Occipital lobe (tissue), 3 donors: ENCODE measurements at places on chromosomes 1 and 21. TPM values are rescaled to one million over a fixed set of nuclear protein-coding genes. Genes with fewer than 3 reads are reported as not detected.

- DNase-seq = no peak
Observed at GRCh38 chr1:227033880-227034279, 93.8 kb downstream of the COQ8A start.

GRCh38 chr1:184387476-184388318 is 868 bp downstream of the C1orf21 start:
- DNase-seq = peak; percentile 33

DNA sequence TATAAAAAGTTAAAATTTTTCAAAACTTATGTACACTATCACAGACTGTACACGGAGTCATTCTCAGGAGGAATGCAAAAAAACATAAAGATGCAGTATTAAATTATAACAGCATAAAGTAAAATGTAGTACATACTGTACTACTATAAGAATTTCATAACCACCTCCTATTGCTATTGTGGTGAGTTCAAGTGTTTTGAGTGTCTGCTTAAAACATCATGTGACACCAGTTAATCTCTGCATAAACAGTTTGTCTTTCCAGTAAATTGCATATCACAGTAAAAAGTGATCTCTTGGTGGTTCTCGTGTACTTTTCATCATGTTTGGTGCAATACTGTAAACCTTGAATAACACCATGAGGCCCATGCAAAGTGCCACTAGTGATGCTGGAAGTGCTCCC is 45.2 kb downstream of the SDCCAG8 start:
- no peak for DNase-seq

DNA sequence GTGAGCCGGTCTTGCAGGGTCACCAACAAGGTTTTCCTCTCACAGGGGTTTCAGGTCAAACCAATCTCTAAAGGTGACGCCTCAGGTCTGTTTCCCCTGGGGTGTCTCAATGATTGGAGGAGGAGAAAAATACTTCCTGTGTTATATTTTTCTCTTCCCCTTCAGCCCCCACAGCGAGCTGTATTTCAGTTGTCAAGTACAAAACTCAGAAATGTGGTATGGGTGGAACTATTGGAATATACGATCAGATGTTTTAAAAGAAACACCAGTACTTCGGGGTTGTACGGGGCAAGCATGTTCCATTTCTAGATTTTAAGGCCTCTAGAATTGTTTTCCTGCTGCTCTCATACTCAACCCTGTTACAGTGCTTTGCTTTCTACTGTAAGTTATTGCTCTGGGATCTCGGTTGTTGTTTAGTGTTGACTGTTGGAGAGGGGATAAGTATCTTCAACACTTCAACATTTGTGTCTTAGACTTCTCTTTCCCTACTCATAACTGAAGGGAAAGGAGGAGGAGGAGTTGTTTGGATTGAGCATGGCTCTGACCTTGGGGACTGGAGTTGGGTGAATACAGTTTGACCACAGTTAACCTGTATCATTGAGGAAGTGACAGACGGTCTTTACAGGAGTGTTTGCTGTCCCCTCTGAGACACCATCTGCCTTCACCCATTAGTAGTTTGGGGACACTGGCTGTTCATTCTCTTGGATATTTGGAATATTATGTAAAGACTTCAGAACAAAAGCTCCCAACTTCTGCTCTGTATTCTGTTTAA is 2.0 kb downstream of the MAPKAPK2 start:
- DNase-seq = no peak

GRCh38 chr1:192260076-192260475 is 56.7 kb upstream of the RGS21 start:
- no peak for DNase-seq

GRCh38 chr1:164188497-164188896 is 370.5 kb upstream of the PBX1 start:
- no peak for DNase-seq

DNA sequence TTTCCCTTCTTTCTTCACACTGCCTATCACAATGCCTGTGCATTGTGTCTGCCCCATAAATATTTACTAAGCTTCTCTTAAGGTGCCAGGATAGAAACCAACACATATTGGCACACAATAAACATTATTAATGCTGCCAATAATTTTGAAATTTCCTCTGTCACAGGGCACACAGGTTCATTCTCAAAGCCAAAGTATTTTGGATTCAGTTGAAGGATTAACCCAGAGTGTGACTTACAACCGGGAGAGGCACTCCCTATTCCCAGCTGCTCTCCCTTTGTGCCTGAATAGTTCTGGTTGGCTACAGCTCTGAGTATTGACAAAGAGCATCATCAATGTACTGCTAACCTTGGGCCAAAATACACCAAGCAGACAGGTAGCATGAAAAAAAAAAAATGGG is 46.6 kb upstream of the ATP1A1 start:
- no peak for DNase-seq

- no peak for DNase-seq
Observed at GRCh38 chr1:214557952-214558735, 6.7 kb upstream of the PTPN14 start.

DNA sequence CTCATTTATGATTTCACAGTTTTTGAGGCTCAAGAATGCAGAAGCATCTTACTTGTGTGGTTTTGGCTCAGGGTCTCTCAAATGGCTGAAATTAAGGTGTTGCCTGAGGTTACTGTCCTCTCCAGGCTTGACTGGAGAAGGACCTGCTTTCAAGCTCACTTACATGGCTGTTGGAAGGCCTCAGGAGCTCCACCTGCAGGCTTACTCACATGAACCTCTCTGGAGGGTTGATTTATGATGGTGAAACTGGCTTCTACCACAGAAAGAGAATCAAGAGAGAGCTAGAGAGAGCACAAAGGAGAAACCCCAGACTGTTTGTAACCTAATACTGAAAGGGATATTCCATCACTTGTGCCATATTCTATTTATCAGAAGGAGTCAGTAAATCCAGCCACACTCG is 6.2 kb upstream of the KCNK2 start:
- DNase-seq = no peak

DNA sequence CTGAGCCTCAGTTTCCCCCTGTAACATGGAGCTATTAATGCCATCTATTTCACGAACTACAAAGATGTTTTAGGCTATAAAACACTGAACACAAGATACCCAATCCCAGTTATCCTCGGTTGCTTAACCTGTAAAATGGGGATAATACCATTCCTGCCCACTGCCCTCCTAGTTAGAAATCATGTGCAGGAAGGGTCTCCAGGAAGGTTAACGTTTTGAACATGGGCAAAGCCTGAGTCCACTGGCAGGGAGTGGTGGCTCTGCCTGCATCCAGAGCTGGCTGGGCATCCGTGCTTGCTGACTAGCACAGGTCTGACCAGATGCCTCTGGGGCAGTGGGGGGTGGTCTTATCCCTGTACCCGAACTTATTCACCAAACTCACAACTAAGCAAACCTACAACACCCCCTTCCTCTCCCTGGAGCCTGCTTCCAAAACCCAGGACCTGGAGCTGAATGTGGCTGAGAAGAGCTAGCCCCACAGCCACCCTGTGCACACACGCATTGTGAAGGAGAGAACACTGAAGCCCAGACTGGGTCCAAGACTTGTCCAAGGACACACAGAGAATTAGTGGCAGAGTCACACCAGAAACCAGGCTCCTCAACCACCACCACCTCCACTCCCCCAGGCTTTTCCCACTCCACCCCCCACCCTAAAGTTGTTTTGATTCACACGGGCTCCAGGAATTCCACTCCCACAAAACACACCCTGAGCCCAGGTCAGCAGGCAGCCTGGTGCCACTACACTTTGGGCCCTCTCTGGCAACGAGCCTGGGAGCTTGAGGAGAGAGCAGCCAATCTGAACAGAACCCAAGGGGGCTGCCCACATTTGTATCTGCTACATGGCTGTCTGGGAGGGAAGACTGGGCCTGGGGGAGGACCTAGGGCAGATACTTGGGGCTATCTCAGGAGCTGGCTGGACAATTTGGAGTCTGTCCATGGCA is 1.6 kb downstream of the E2F2 start:
- no peak for DNase-seq

CAPN8 gene
- not detected for total RNA-seq

CFAP141 gene
- total RNA-seq = not detected

SLC30A10 gene
- 16.5 TPM for total RNA-seq

TCHHL1 gene
- total RNA-seq = not detected

PPT1 gene
- 41.0 TPM for total RNA-seq

RGS5 gene
- total RNA-seq = 15.8 TPM

ARHGEF11 gene
- 38.4 TPM for total RNA-seq

CASZ1 gene
- total RNA-seq = 0.62 TPM

SPATA17 gene
- 4.7 TPM for total RNA-seq

C4BPA gene
- total RNA-seq = not detected
